ENCODE measurements at places on chromosomes 6 and 20. TPM values are rescaled to one million over a fixed set of nuclear protein-coding genes. Genes with fewer than 3 reads are reported as not detected.

The ARHGAP40 gene
- total RNA-seq = not detected

The C20orf141 gene
- not detected for total RNA-seq

The PRND gene
- total RNA-seq = not detected

GRCh38 chr6:137746264-137746663 lies 120.8 kb upstream of the TNFAIP3 start:
- peaks cover 14% of the 10 kb centered on the region for H3K4me1 ChIP-seq
- H3K36me3 ChIP-seq = no peaks in the 10 kb centered on the region
- no peak overlapping the region for H3K27ac ChIP-seq

GRCh38 chr6:33329058-33329457 lies 11.5 kb upstream of the ZBTB22 start:
- no peak overlapping the region for H3K27ac ChIP-seq
- DNase-seq = no peak
- no peak overlapping the region for H3K4me3 ChIP-seq
- H3K27me3 ChIP-seq = no peaks in the 10 kb centered on the region
- H3K4me1 ChIP-seq = no peaks in the 10 kb centered on the region

DNA sequence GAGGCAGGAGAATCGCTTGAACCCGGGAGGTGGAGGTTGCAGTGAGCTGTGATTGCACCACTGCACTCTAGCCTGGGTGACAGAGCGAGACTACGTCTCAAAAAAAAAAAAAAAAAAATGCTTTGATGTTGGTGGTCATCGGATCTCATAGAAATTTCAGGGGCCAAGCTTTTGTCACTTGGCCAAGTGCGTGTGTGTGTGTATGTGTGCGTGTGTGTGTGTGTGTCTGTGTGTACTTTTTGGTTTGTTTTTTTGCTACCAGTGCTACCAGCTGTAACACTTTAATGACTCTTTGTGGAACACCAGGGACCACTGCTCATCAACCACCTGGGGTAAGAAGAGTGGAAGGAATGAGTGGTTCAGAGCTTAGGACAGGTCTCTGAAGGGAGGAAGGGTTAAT lies 49.7 kb downstream of the TRAF3IP2 start:
- no peak overlapping the region for H3K4me3 ChIP-seq
- DNase-seq = no peak
- H3K36me3 ChIP-seq = no peaks in the 10 kb centered on the region
- no peaks in the 10 kb centered on the region for H3K27me3 ChIP-seq

All from psoas muscle (tissue), 8 donors.